ENCODE measurements at places on chromosomes 2 and 18.

DNA sequence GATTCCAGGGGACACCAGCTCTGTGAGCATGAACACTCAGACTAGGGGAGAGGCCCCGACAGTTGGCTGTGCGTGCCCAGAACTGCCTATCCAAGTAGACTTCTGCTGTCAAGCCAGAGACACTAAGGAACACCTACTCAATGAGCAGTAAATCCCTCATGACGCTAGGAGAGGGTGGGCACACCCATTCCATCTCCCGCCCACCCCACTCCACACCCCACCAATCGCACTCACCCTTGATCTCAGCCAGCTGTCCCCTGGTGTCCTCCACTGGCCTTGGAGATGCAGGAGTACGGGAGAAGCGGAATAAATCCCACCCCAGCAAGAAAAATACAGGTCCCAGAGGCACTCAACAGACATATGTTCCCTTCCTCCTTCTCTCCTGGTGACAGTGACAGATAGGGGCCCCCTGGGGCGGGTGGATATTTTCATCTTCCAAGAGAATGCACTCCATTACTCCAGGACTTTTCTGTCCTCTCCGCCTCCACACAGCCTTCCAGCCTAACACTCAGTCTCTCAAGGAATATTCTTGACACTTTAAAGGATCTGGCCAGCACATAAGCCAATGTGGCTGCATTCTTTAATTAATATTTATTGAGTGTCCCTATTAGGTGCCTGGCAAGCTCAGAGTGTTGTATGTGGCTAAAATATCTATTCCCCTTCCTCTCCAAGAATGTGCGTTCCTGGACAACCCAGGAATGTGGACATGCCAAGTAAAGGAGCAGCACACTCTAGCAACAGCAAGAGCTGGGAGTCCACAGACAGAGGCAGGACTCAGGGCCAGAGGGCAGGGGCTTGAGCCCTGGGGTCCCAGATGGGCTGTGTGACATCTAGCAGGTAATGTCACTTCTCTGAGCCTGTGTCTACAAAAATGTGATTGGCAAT lies 13.1 kb upstream of the SMAD7 start:
- no peak for DNase-seq

- DNase-seq = no peak
These were observed 12.2 kb downstream of the FHOD3 start for GRCh38 chr18:36309436-36310391.

GRCh38 chr2:169964740-169965139 lies 137.5 kb downstream of the UBR3 start:
- DNase-seq = no peak

GRCh38 chr18:66872277-66872676 lies 268.4 kb upstream of the CDH19 start:
- DNase-seq = no peak

DNA sequence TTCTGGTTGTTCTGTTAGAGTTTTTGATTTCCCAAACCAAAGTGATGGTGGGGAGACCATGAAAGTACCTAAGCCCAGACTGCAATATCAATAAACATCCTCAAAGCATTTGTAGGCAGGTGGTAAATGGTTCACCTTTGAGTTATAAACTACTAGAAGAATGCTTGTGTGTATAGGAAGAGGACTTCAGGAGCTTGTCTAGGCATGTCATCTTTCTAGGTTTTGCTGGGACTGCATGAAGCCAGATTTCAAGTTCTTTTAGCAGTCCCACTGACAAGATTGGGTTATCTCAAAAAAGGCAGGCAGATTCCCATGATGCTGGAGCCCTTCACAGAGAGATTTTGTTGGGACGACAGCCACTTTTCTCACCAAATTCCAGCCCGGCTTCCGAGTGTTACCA lies 135.3 kb downstream of the KCNE4 start:
- DNase-seq = no peak

GRCh38 chr2:4101936-4102335 lies 398.6 kb downstream of the DCDC2C start:
- no peak for DNase-seq

- no peak for DNase-seq
These were observed 114.1 kb upstream of the MYCN start for GRCh38 chr2:15826273-15826717.

- no peak for DNase-seq
These were observed 49.0 kb downstream of the KYNU start for GRCh38 chr2:142926445-142926844.
